ENCODE measurements at places on chromosomes 1 and 21. TPM values are rescaled to one million over a fixed set of nuclear protein-coding genes. Genes with fewer than 3 reads are reported as not detected.
A peak's percentile ranks its signal among the peaks of the same experiment; 100 is the strongest.

- DNase-seq, result peak; percentile 73
These were observed 48.1 kb upstream of the PAXBP1 start for GRCh38 chr21:32819694-32820093.

- DNase-seq, result no peak
These were observed 13.3 kb upstream of the PPP2R5A start for GRCh38 chr1:212271823-212272485.

- DNase-seq, result peak; percentile 75
These were observed 8.2 kb upstream of the FNDC7 start for GRCh38 chr1:108704496-108704895.

The SMCP gene
- total RNA-seq, result not detected

GRCh38 chr1:99756598-99756997 lies 9.8 kb downstream of the FRRS1 start:
- peak; percentile 17 for DNase-seq

DNA sequence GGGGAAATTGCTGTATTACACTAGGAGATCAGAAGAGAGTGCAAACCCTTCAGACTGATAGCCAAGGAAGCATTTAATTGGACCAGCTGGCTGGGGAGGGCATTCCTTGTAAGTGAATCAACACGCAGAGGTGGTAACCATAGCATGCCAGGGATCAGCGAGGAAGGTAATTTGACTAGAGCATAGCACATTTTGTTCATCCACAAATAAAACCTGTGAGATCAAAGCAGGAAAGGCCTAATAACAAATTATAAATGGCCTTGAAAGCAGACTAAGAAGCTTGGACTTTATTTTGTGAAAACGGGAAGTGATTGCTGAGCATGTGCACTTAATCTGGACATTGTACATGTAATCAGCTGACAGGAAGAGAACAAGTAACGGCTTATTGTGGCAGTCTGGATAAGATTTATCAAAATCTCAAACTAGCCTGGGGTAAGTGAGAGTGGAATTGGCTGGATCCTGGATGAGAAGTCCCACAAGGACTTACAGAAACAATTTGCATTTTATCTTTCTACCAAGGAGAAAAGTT lies 11.7 kb upstream of the CD55 start:
- DNase-seq, result peak; percentile 50

The PCP4 gene
- not detected for total RNA-seq

GRCh38 chr1:24727501-24728216 lies 17.6 kb upstream of the CLIC4 start:
- peak; percentile 80 for DNase-seq

GRCh38 chr1:44646261-44647110 lies 27.8 kb downstream of the TMEM53 start:
- no peak for DNase-seq

DNA sequence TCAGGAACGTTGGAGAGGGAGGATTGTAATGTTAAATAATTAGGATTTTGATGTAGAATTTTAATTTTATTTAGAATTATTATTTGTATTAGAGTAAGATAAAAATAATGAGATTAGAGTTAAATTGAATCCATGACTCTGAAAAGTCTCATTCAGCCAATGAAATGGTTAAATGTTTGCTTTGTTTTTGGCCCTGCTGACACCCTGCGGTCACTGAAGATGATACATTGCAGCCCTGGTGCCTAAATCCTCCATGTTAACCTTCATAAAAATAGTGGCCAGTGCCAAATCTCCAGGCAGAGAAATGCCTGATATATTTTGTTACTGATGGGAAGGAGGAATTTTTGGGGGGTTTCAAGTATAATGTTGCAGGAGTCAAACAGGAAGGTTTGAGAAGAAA lies 27.3 kb upstream of the RLF start:
- no peak for DNase-seq

- DNase-seq, result peak; percentile 21
These were observed 31.4 kb upstream of the OLIG2 start for GRCh38 chr21:32994305-32994704.

GRCh38 chr1:118627435-118627834 lies 360.7 kb downstream of the TBX15 start:
- no peak for DNase-seq

- DNase-seq, result no peak
These were observed 437.7 kb downstream of the OMA1 start for GRCh38 chr1:58108783-58109182.

DNA sequence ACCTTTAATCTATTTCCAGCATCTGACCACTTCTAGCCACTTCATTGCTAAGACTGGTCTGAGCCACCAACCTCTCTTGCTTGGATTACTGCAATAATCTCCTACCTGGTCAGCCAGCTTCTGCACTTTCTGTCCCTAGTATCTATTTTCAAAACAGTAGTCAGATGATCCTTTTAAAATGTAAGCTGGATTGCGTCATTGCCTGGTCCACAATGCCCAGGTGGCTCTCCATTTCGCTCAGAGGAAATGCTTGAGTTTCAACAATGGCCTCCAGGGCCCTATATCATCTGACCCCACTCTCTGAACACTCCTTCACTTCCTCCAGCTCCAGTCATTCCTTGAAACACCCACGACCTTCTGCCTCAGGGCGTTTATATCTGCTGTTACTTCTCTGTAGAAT lies 2.3 kb downstream of the FYB2 start:
- no peak for DNase-seq
